Large intestine (tissue), 12 donors: ENCODE measurements at places on chromosomes 5 and 9. TPM values are rescaled to one million over a fixed set of nuclear protein-coding genes. Genes with fewer than 3 reads are reported as not detected.
A peak's percentile ranks its signal among the peaks of the same experiment; 100 is the strongest.

DNA sequence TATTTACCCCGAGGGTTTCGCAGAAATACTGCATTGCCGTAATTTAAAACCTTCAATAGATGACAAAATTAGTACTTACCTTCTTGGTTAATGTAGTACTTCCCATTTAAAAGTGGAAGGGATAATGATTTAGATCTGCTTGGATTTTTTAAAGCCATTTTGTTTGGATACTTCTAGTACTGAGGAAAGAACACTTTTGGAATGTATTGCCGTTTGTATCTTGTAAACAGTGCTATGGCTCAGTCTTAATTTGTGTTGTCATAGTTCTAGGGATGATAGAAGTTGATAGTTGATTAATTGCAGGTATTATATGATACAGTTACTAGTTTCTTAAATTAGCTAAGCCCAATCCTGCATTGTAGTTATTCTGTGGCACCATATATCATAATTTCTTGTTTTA is 33.1 kb downstream of the TNPO1 start:
- peak overlapping the region; percentile 59 for H3K27ac ChIP-seq
- peak overlapping the region; percentile 72 for H3K4me3 ChIP-seq
- DNase-seq, result no peak
- peaks cover 3% of the 10 kb centered on the region for H3K4me1 ChIP-seq

DNA sequence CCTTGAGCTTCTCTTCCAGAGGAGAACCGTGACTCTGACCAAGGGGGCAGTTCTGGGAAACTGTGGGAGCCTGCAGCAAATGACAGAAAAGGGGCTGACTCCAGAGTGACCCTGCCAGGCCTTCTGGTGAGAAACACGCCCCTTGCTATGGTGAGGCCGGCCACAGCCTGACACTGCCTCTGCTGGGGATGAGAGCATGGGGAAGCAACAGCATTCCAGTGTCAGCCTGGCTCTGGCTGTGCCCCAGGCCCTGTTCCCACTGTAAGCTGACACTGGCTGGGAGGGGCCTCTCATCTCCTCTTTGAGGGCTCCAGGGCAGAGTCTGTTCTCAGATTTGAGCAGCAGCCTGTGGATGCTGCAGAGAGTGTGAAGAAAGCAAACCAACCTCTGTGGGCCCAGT is 180.0 kb upstream of the IL12B start:
- H3K27me3 ChIP-seq, result peaks cover 3% of the 10 kb centered on the region
- H3K27ac ChIP-seq, result no peak overlapping the region
- H3K4me1 ChIP-seq, result peaks cover under 1% of the 10 kb centered on the region
- peak; percentile 26 for DNase-seq

The ALDH7A1 gene
- polyA plus RNA-seq, result 66.4 TPM

The HRCT1 gene
- polyA plus RNA-seq, result 1.6 TPM

The SCGB3A2 gene
- not detected for polyA plus RNA-seq

The LHX3 gene
- polyA plus RNA-seq, result not detected

The CTSL gene
- 82.0 TPM for polyA plus RNA-seq

DNA sequence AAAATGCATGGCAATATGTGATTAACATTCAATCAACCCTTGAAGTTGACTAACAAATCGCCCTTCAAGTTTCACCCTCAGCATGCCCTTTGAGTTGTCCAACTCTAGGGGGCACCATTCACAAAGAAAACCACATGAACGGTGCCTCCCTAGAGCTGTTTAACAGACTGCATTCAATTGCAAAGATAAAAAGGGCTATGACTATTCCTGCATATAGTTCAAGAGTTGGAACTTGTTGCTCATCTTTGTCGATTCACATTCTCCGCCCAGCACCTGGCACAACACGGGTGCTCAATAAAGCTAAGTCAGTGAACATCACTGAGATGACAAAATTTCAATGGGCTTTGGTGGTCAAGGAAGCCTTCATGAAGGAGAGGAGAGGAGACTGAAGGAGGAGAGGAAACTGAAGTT is 69.6 kb upstream of the SLC30A5 start:
- no peak overlapping the region for H3K27ac ChIP-seq
- no peaks in the 10 kb centered on the region for H3K4me1 ChIP-seq
- H3K36me3 ChIP-seq, result no peaks in the 10 kb centered on the region
- DNase-seq, result peak; percentile 47
- H3K4me3 ChIP-seq, result no peak overlapping the region

DNA sequence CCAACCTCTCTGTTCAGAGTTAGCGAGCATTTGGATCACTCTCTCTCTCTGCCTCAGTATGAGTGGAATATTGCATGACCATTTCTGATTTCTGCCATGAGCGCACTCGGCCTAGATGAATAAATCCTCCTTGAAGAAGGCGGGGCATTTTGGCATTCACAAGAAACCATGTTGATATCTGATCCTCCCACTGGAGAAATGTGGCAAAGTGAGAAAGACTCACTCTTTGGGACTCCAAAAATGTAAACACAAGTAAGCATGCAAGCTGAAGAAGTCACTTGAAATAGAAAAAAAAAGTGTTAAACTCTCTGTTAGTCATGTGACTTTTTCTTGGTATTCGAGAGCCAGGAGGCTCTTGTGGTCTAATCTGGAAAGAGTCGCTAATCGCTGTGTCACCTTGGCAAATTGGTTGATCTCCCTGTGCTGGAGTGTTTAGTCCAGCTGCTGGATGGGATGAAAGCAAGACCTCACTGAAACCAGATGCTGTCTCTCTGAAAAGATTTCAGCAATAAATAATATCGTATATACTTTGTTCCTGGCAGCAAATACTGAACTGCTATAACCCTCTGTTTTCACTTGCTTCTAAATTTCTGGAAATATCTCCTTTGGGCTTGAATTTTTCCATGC is 95.5 kb downstream of the GHR start:
- H3K27ac ChIP-seq, result no peak overlapping the region
- H3K4me3 ChIP-seq, result no peak overlapping the region

The PCDHGA9 gene
- 1.9 TPM for polyA plus RNA-seq

The PCDHGB3 gene
- 0.85 TPM for polyA plus RNA-seq

The SPATA31C1 gene
- polyA plus RNA-seq, result 0.18 TPM

DNA sequence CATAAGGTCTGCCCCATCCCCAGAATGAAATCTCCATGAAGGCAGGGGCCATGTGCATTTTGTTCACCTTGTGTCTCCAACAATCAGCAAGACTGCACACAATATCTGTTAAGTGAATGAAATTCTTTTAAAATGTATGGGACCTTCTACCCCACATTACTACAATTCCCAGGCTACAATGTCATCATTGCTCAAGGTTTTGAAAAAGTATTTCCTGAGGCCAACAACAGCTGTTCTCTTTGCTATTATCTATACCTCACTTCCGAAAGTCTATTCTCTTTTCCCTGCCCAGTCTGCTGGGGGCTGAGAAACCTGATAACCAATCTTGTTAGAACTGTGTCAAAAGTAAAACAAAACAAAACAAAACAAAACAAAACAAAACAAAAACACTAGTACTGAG is 29.2 kb downstream of the HOMER1 start:
- H3K4me1 ChIP-seq, result no peaks in the 10 kb centered on the region
- no peak overlapping the region for H3K4me3 ChIP-seq
- DNase-seq, result no peak

- H3K4me3 ChIP-seq, result no peak overlapping the region
- no peak for DNase-seq
- no peak overlapping the region for H3K27ac ChIP-seq
- H3K27me3 ChIP-seq, result peaks cover 4% of the 10 kb centered on the region
- no peaks in the 10 kb centered on the region for H3K36me3 ChIP-seq
These were observed 186.7 kb downstream of the PAPPA start for GRCh38 chr9:116340270-116340669.

The CD72 gene
- 1.8 TPM for polyA plus RNA-seq

- peaks cover 64% of the 10 kb centered on the region for H3K4me1 ChIP-seq
- peak; percentile 97 for DNase-seq
- H3K4me3 ChIP-seq, result no peak overlapping the region
- no peaks in the 10 kb centered on the region for H3K36me3 ChIP-seq
- H3K27me3 ChIP-seq, result no peaks in the 10 kb centered on the region
- H3K27ac ChIP-seq, result peak overlapping the region; percentile 91
These were observed 27.2 kb downstream of the DEPDC1B start for GRCh38 chr5:60672693-60673264.

DNA sequence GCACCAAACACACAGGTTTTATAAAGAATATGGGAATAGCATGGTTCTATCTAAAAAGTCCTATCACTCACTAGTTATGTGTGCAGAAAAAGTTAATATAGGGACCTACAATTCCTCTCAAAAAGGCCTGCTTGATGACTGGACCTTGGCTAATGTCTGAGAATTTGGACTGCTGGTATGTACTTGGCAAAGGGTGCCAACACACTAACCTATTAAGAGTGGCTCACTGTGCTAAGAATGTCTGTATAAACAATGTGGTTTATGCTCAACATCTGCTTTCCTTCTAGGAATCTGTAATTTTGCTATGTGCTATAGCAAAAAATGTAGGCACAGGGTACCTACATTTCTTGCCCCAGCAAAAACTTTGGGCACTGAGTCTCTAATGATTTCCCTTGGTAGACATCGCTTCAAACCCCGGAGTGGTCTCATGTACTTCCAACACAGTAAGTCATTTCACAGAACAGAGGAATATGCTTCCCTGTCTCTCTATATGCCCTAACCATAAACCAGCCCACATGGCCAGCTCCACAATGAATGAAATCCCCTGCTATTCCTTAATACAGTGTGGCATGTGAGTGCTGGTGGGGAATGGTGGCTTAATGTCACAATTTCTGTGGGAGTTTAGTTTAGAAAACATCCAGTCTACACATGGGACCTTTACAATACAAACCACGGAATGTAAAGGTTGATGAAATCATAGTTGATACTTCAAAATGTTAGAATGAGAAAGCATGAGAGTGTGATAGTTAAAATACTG is 101.7 kb downstream of the UBAP2 start:
- no peak for DNase-seq
- no peak overlapping the region for H3K27ac ChIP-seq
- no peak overlapping the region for H3K4me3 ChIP-seq
- H3K4me1 ChIP-seq, result no peaks in the 10 kb centered on the region
- peaks cover 45% of the 10 kb centered on the region for H3K36me3 ChIP-seq

DNA sequence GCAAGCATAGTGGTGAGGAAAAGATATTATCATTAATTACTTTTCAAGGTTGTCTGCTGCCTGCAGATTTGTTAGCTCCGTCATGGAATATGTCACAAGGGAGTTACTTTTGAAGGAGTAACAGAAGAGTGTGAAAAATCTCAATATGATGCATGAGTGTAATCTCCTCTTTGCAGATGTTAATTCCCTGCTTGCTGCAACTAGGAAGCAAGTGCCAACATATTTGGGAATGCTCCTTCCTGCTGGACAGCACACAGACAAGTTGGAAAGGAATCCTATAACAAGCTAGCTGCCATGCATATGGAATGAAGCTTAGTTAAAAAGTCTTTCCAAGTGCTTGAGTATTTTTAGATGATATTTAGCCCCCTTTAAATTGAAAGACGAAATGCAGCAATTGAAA is 2023.6 kb upstream of the CDH6 start:
- H3K27ac ChIP-seq, result no peak overlapping the region
- no peaks in the 10 kb centered on the region for H3K36me3 ChIP-seq
- no peaks in the 10 kb centered on the region for H3K4me1 ChIP-seq
- H3K4me3 ChIP-seq, result no peak overlapping the region

The C5orf46 gene
- polyA plus RNA-seq, result not detected

DNA sequence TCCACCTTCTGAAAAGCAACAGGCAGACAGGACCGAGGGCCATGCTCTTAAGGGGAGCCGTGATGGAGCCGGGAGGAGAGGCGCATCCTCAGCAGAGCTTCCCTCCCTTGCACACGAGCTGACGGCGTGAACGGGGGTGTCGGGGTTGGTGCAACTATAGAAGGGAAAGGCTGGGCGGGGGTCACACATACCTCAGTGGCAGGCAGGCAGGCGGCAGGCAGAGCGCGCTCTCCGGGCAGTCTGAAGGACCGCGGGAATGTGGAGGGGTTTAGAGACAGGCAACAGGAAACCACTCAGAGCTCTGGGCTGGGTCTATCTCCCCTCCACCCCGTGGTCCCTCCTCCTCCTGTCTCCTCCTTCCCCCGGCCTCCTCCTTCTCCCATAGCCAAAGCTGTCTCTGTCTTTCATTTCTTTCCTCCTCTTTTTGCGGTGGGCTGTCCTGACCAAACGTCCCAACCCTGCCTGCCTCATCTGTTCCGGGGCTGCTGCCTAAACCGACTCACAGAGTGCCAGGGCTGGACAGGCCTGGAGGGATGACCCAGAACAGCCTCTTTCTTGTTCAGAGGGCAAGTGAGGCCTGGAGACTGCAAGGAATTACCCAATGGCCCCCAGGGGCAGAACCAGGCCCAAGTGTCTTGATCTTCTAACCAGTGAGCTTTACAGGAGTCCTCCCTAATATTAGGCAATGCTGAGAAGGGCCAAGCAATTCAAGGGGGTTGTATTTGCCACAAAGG is at the start of gene SPARC:
SPARC (minus strand) TSS at position 242 of the 734 bp plus-strand sequence. CDS start 10,727 bp downstream, outside the sequence.
- H3K4me3 ChIP-seq, result peak within 1 kb of the TSS; percentile 68
- peak; percentile 68 for DNase-seq
- H3K4me1 ChIP-seq, result peaks cover 15% of the 10 kb centered on the region
